Naive thymus-derived CD8-positive, alpha-beta T cell (primary cell): ENCODE measurements at places on chromosomes 7 and 10.

DNA sequence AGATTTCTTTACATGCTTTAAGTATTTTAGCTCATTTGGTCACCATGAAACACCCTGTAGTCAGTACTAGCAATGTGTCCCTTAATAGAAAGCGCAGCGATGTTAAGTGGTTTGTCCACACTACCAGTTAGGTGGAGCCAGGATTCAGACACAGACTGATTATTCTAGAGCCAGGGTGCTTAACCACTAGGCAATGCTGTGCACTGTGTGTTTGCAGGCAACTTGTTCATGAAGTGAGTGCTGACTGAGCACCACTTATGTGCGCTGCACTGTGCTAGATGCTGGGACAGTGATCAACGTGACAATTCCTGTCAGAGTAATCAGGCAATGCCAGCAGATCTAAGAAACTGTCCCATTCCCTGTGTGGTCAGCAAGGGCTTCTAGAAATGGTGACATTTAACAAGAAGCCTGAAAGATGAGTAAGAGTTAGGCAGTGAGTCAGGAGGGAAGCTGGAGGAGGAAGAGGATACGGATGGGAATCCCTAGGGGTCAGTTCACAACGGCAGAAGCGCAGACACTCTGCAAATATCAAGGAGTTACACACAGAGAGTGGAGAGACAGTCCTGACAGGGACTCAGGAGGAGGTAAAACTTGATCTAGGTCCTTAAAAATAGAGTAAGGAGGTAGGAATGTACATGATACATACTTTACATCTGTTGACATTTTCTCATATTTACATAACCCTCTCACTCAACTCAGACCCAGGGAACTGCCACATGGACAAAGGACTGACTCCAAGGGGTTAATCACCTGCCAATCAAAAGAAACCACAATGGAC lies 69.7 kb upstream of the EGR2 start:
- H3K4me1 ChIP-seq = no peaks in the 10 kb centered on the region
- no peak for DNase-seq
- peaks cover 70% of the 10 kb centered on the region for H3K27me3 ChIP-seq
- H3K36me3 ChIP-seq = no peaks in the 10 kb centered on the region
- H3K4me3 ChIP-seq = no peak overlapping the region

DNA sequence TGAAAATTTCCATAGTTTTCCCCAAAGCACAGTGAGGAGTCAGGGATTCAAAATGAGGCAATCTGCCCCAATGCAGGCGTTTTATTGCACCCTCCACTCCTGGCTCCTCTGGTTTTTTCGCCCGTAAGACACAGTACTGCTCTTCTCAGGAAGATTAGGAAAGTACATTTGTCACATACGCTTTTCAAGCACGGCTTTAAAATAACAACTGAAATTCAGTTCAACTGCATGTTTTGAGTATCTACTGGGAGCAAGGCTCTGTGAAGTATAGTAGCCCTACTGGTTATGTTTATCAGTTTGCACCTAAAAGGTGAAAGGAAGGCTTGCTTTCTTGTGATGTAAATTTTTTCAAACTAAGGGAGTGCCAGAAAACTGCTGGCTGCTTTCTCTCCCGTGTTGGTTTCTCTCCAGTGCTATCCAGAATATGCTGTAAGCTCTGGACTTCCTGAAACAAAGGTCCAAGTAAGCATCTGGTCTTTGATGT lies 1.9 kb upstream of the SGMS1 start:
- H3K27me3 ChIP-seq = no peaks in the 10 kb centered on the region
- no peak for DNase-seq
- H3K27ac ChIP-seq = peak overlapping the region; percentile 95
- peak overlapping the region; percentile 94 for H3K4me3 ChIP-seq

- H3K27ac ChIP-seq = no peak overlapping the region
- H3K4me3 ChIP-seq = no peak overlapping the region
- peaks cover 3% of the 10 kb centered on the region for H3K27me3 ChIP-seq
Measured at GRCh38 chr10:94493463-94493862, 52.1 kb upstream of the HELLS start.

GRCh38 chr10:78285226-78285625 lies 251.6 kb downstream of the RPS24 start:
- no peaks in the 10 kb centered on the region for H3K4me1 ChIP-seq
- H3K27ac ChIP-seq = no peak overlapping the region
- H3K27me3 ChIP-seq = peaks cover 3% of the 10 kb centered on the region
- no peak for DNase-seq
- no peaks in the 10 kb centered on the region for H3K36me3 ChIP-seq

DNA sequence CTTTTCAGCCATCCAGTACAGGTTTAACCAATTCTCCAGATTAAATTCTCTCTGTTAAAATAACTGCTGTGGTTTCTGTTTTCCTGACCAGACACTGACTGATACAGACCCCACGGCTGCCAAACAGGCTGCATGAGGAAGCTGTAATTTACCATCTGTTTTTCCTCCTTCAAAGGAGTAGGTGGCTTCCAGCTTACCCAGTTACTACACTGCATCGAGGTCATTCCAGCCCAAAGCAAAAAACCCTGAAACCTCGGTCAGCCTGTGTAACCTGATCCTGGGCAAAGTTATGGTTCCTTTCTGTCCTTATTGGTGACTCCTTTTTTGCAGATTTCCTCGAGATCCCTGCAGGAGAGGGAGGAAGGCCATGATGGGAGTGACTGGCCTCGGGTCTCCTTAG lies 27.9 kb upstream of the LOXL4 start:
- DNase-seq = no peak
- H3K4me1 ChIP-seq = no peaks in the 10 kb centered on the region
- peaks cover 57% of the 10 kb centered on the region for H3K27me3 ChIP-seq
- no peak overlapping the region for H3K4me3 ChIP-seq
- H3K27ac ChIP-seq = no peak overlapping the region

DNA sequence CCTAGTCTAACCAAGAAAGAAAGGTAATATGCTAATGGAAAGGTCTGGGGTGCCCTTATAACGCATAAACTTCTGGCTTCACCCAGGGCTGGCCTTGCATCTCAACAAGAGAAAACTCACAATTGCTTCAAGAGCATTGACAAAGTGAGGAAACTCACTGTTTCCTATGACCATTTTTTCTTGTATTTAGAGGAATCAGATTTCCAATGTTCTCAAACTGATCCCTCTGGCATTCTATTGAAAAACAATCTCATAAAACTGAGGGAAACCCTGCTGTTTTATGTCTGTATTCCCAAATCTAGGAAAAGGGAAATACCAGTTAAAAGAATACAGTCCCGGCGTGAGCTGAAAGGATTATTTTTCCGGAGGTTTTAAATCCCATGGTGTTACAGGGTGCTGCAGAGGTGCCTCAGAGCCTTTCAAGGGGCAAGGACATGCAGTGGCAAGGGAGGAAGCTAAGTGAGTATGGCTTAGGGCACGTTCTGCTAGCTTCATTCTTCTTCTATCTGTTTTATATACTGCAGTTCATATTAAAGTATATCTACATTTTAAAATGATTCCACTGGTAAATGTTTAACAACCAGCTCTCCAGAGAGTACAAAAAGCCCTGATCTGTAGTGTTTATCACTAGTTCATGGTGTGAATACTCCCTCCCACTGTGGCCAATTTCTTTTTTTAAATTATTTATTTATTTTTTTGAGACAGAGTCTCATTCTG lies 68.7 kb downstream of the CAV1 start:
- peaks cover 47% of the 10 kb centered on the region for H3K27me3 ChIP-seq
- no peak overlapping the region for H3K4me3 ChIP-seq
- DNase-seq = no peak
- peaks cover 19% of the 10 kb centered on the region for H3K4me1 ChIP-seq

DNA sequence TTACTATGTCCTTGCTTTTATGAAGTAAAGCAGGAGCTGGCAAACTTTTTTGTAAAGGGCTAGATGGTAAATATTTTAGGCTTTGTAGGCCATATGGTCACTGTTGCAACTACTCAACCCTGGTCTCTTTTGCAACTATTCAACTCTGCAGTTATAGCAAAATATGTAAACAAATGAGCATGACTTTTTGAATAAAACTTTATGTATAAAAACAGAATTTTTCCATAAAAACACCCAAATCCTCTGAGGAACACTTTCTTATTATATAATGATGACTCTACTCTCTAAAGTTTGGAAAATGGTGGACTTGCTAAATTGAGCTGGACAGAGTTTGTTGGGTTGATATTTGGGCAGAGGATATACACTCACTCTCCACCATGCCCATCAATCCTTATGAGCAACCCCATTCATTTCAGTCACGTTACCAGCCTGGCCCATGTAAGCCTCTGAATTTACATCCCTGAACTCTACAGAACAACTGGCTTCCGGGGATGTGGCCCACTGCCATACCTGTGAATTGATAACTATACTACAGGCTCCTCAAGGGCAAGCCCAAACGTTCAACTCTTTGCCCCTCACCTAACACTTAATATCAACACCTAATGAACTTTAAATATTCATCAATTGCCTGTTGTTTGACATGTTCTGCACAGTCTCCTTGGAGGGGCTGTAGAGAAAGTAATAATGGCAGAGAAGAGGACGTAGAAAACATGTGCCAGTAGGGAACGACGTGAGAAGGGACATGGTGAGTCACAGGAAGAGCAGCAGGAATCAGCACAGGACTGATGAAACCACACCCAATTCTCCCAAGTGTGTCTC lies 37.6 kb downstream of the SGMS1 start:
- H3K27me3 ChIP-seq = no peaks in the 10 kb centered on the region
- peaks cover 57% of the 10 kb centered on the region for H3K36me3 ChIP-seq
- H3K4me3 ChIP-seq = no peak overlapping the region
- no peak for DNase-seq
- no peak overlapping the region for H3K27ac ChIP-seq

GRCh38 chr7:116697152-116697551 lies 25.2 kb downstream of the MET start:
- no peak overlapping the region for H3K27ac ChIP-seq
- peaks cover 15% of the 10 kb centered on the region for H3K27me3 ChIP-seq
- no peak for DNase-seq
- H3K4me1 ChIP-seq = no peaks in the 10 kb centered on the region

GRCh38 chr10:71968553-71969474 lies 4.6 kb downstream of the CHST3 start:
- H3K4me3 ChIP-seq = no peak overlapping the region
- no peaks in the 10 kb centered on the region for H3K36me3 ChIP-seq
- no peak overlapping the region for H3K27ac ChIP-seq

DNA sequence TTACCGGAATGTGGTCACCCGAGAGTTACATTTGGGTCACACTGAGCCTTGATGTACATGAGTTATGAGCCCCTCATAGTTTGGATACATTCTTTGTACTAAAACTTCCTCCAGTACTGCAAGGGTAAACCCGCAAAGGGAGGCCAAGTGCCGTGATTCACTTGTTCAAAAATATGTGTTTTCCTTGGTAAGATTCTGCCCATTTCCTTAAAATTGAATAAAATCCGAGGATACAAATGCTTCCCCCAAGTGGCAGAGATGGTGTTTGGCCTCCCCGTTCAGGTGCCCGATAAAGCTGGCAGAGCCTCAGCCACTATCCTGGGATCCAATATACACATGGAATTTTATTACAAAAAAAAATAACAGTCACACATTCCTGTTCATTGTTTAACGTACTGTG lies 268.3 kb downstream of the DIP2C start:
- no peak overlapping the region for H3K4me3 ChIP-seq
- no peak overlapping the region for H3K27ac ChIP-seq
- DNase-seq = no peak
- no peaks in the 10 kb centered on the region for H3K27me3 ChIP-seq
- peaks cover 3% of the 10 kb centered on the region for H3K36me3 ChIP-seq
- peaks cover 3% of the 10 kb centered on the region for H3K4me1 ChIP-seq

DNA sequence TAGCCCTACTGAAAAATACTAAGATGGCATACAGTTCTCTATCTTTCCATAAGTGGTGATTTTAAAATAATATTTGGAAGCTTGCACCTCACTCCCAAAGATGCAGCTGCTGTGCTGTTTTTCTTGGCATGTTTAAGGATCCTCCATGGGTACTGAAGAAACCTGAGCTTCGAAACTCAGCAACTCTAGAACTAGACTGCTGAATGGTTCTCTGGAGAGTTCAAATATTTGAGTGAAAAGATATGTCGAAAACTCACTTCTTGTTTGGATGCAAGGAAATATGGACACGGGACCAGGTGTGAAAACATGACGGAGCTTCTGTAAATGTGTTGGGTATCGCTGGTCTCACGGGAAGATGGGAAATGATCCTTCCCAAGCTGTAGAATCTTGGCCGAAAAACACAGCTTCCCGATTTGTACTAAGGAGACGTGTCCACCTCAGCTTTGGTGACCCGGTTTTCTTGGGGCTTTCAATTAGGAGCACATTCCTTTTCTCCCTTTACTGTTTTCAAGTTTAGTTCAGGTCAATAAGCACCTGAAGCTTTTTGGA lies 543.8 kb upstream of the NRP1 start:
- H3K36me3 ChIP-seq = no peaks in the 10 kb centered on the region
- H3K4me1 ChIP-seq = no peaks in the 10 kb centered on the region
- H3K4me3 ChIP-seq = no peak overlapping the region
- no peak overlapping the region for H3K27ac ChIP-seq

GRCh38 chr7:27151931-27152815 lies at the start of gene HOXA3:
TSS of gene HOXA3 (minus strand) at chr7:27152583. CDS start at chr7:27110640, 41,943 bp downstream.
- peak within 1 kb of the TSS; percentile 91 for H3K27ac ChIP-seq
- peak within 1 kb of the TSS; percentile 81 for H3K4me3 ChIP-seq
- H3K36me3 ChIP-seq = no peaks in the 10 kb centered on the region
- H3K4me1 ChIP-seq = peaks cover 67% of the 10 kb centered on the region
- peaks cover 77% of the 10 kb centered on the region for H3K27me3 ChIP-seq
- DNase-seq = peak; percentile 50

DNA sequence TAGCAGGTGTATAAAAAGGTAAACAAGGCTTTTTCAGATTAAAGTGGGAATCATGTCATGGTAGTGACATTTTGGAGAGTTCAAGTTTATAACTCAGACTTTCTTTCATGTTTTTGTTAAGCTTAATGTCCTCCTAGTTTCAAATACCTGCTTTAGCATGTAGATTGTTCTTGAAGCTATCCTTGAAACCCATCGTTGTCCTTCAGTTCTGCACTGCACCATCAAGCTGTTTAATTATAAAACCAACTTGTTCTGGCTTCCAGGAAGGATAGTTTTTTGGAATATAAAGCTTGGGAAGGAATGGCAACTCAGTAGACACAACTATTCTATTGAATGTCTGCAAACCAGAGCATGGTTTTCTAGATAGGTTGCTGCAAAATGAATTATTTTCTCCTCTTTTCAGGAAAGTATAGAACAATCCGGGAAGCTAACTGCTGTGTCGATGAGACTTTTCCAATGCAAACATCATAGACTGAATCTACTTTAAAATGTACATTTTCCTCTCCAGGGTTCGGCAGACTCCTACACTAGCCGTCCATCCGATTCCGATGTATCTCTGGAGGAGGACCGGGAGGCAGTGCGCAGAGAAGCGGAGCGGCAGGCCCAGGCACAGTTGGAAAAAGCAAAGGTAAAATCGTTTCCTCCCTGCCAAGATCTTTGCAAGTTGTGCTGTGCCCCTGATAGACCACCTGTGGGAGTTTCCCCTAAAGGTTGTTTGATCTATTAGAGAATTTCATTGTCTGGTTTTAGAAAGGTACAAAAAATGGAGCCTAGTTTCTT lies 249.8 kb downstream of the NSUN6 start:
- H3K27me3 ChIP-seq = peaks cover 16% of the 10 kb centered on the region
- H3K4me3 ChIP-seq = no peak overlapping the region
- H3K36me3 ChIP-seq = no peaks in the 10 kb centered on the region
- peaks cover 8% of the 10 kb centered on the region for H3K4me1 ChIP-seq
- DNase-seq = no peak
- no peak overlapping the region for H3K27ac ChIP-seq
